ENCODE measurements at places on chromosomes 12 and 14.

DNA sequence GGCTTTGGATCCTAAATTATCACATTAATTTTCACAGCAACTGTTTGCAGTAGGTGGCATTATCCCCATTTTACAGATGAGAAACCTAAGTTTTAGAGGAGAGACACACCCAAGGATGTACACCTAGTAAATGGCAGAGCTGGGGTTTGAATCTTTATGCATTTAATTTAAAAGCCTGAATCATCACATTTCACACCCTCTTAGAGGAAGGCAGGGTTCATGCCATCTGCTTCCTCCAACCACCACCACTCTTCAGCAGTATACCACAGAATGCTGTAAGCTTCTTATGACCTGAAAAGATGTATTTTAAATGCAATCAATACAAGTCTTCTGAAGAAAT is 90.3 kb downstream of the CRADD start:
- no peak for DNase-seq

GRCh38 chr12:4036671-4037271 is 163.6 kb upstream of the PARP11 start:
- no peak for DNase-seq

- no peak for DNase-seq
These were observed 45.6 kb downstream of the MDM2 start for GRCh38 chr12:68853396-68854077.

DNA sequence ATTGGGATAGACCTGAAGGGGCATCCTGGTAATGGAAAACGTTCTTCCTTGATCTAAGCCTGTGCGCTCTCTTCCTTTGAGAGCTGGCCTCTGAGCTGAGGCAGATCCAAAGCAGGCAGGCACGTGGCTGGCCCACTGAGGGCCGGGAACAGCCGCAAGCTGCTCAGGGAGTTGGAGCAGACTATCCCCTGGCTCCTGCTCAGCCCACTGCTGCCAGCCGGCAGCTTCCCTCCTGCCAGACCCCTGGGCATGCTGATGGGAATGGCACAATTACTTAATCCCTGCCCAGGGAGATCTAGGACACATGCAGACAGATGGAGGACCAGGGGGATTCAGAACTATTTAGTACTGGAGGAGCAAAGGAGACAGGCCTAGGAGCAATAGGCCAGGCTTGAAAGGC is 14.4 kb downstream of the NEUROD4 start:
- no peak for DNase-seq

DNA sequence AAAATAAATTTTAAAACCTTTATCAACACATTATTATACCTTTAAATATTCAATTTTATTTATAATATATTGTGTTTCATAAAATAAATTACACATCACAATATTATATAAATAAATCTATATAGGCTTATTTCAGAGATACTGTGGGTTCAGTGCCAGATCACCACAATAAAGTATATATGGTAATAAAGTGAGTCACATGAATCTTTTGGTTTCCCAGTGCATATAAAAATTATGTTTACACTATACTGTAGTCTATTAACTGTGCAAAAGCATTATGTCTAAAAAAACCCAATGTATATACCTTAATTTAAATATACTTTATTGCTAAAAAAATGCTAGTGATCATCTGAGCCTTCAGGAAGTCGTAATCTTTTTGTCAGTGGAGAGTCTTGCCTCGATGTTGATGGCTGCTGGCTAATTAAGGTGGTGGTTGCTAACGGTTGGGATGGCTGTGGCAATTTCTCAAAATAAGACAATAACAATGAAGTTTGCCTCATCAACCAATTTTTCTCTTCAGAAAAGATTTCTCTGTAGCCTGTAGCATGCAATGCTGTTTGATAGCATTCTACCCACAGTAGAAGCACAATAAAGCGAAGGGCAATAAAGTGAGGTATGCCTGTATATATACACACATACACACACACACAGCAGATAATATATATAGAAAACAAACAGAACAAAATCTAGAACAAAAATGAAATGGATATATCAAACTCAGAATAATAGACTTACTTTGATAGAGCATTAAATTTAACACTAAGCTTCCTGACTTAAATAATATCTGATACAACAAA is 32.4 kb downstream of the CCDC59 start:
- DNase-seq: no peak

DNA sequence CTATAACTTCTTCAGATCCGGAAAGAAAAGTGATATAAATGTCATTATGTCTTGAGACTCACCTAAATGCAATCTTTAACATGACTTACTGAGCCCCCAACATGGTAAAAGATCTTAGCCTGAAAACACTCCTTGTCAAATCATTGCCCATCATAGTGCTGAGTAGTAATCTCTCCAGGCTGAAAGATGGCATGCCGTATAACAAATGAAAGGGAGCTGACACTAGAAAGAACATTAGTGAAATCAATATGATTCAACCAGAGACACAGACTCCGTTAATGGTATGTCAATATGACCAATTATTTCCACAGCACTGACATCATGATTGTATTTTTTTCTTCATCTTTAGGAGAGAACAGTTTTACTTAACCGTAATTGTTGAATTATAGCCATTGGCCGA is 54.4 kb downstream of the BICD1 start:
- DNase-seq: no peak

DNA sequence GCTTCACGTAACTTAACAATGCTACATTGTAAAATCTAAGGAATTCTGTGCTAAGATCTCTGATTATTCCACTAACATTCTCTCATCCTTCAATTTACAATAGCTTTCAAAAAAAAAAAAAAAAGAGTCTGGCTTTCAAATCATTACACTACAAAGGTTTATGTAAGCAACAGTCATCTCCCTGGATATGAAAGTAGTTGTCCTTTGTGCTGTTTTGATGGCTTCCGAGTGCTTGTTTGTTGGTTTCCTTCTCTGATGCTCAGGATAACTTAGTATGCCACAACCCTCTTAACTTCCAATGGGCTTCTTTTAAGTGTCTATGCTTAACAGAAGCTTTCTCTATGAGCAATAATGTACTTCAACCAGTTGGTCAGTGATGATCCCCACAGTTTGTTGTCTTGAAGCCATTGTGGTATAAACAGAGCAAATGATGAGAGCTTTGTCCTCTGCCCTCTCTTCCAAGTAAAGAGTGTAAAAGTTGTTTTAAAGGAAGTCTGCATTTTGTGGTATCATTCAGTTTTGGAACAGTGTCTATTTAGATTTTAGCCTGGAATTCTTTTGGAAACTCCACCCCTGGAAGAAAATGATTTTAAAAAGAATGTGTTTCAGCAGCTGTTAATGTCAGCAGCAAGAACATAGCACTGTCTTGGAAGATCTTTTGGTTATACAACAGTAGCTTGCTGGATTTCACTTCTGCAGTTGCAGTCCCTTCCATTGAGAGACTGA is 396.1 kb upstream of the RGS6 start:
- no peak for DNase-seq

DNA sequence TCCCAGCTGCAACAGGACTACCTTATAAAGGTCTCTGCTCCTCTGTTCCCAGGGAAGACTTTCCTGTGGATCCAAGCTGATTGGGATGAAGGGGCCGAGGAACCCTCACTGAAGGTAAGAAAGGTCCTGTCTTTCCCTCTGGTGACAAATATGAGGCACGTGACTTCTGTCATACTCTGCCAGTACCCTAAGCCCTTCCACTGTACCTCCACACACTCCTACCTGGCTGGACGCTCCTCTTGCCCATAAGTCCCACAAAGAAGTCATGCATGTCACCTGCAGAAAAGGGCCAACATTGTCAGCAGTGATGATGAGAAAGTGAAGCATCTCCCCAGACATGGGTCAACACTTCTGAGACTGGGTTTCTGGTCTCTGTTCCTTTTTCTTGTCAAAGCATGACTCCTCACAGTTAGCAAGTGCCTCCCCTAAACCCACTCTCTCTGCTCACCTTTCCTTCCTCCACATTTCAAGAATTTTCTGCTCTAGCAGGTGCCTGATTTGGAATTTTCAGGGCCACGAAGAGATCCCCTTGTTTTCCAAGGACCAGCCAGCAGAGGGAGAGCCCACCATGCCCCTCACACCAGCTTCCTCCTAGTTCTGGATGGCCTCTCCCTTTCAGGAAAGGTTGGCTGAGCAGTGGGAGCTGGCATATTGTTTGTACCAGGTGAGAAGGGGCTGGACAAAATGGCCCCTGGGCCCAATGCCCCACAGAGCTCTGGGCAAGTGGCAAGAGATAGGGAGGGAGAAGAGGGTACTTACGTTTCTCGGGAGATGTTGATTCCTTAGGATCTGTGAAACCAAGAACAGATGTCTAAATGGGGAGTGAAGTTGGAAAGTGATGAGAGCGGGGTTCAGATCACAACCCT is 3.5 kb downstream of the TAC3 start:
- DNase-seq: no peak

DNA sequence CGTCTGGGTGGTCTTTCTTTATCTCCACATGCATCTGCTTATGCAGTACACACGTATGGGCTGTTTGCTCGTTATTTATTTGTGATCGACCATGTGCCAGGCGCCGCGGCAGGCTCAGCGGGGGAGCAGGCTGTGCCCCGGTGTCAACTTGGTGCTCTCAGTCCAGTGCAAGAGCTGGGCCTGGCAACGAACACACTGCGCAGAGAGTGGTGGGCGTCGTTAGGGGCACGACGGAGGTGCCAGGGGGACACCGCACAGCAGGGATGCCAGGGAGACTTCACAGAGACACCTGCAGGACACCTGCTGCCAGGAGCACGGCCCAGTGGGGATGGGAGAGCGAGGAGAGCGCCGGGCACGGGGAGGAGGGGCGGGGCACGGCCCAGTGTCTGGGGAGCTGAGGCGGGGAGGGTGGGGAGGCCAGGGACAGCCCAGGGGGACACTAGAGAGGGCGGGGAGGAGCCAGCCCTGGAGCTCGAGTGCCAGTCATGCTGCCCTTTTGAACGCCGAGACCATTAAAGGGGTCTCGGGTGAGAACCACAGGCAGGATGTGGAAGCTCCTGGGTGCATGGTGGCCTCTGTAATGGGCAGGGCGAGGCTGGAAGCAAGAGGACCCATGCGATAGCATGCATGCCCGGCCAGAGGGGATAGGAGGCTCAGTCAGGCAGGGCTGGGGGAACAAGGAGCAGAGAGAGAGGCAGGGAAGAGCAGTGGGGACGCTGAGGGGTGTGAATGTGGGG is 652 bp upstream of the LRCOL1 start:
- no peak for DNase-seq

DNA sequence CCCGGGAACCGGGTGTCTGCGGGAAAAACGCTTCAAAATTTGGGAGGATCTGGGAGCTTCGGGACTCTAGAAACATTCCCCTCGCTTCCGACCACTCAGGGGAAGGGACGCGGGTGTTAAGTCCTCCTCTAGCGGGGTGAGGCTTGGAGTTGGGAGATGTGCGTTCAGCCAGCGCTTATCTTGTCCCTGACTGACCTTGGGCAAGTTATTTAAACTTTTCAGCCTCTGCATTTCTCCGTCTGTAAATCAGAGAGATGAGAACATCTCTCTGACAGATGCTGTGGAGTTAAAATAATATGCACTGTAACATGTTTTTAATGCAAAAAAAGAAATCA is 76.9 kb upstream of the ANO4 start:
- DNase-seq: no peak

DNA sequence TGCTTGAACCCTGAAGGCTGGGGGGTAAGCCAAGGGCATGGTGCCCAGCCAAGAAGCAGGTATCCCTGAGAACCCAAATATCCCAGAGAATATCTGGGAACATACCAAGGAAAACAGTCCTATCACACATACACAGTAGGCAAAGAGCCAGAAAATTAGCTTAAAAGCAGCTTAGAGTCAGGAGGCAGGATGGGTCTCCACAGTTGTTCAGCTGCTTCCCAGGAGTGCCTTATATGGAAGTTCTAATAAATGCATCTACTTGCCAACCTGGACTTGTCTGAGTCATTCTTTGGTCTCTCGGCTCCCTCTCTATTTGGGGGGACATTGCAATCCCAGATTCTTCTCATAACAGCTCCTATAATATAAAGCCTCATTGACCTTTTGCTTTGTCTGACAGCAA is 9.0 kb upstream of the GPR135 start:
- no peak for DNase-seq

DNA sequence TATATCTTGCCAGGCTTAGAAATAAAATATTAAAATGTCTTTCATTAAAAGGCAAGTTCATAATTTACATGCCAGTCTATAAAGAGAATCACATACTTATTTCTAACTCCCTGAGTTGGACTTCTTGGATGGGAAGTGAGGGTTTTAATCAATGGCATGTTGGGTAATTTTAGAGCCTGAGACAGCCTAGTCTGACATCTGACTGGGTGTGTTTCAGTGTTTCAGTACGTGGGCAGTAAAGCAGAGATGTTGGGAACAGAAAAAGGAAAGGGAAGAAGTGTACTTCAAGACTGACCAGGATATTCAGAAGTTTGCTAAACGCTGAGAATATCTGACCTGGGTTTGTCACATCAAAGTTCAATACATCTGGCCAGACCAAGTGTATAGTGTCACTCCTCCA is 171.8 kb downstream of the BTG1 start:
- no peak for DNase-seq

DNA sequence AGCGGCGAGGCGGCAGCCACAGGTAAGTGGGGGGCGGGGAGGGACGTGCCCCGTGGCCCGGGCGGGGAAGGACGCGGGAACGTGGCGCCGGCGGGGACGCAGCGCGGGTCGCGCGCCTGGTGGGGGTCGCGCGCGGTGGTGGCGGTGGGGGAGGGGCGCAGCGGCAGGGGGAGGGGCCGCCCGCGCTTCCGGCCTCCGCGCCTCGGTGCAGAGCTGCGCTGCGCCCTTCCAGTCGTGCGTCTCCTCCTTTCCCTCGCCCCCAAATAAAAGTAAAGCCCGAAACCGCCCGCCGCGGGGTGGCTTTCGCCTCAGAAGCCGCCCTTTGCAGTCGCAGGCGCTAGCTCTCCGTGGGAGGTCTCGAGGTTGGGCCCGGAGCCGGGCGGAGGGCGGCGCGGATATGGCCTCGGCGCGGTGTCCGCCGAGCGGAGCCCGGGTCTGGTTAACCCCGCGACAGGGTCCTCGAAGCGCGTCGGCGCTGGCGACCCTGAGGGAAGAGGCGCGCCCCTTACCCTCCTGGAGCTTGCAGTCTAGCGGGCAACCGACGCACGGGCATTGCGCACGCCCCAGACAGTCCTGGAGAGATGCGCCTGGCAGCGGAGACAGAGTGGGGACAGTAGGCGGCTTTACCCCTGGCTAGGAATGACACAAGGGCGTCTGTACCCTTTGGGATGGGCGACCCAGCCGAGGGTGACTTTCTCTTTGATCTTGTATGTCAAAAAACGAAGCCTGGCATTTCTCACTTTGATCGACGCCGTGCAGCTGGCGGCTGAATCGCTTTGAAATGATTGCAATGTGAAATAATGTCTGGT is 589 bp downstream of the ATF1 start:
- DNase-seq: peak; percentile 71

DNA sequence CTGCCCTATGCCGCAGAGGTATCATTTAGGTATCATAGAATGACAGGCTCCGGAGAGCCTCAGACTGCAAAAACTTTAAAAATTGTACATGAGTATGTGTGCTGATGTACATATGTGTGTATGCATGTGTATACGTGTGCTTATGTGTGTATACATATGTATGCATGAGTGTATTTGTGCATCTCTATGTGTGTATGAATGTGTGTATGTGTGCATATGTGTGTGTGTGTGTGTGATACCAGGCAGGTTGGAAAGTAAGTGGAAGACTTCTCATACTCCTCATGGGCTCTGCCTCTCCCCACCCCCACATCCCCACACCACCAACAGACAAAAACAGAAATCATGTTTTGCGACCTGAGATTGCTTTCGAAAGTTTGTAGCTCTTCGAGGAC is 621 bp upstream of the TMEM117 start:
- no peak for DNase-seq
